ENCODE measurements at places on chromosomes 4 and X.

DNA sequence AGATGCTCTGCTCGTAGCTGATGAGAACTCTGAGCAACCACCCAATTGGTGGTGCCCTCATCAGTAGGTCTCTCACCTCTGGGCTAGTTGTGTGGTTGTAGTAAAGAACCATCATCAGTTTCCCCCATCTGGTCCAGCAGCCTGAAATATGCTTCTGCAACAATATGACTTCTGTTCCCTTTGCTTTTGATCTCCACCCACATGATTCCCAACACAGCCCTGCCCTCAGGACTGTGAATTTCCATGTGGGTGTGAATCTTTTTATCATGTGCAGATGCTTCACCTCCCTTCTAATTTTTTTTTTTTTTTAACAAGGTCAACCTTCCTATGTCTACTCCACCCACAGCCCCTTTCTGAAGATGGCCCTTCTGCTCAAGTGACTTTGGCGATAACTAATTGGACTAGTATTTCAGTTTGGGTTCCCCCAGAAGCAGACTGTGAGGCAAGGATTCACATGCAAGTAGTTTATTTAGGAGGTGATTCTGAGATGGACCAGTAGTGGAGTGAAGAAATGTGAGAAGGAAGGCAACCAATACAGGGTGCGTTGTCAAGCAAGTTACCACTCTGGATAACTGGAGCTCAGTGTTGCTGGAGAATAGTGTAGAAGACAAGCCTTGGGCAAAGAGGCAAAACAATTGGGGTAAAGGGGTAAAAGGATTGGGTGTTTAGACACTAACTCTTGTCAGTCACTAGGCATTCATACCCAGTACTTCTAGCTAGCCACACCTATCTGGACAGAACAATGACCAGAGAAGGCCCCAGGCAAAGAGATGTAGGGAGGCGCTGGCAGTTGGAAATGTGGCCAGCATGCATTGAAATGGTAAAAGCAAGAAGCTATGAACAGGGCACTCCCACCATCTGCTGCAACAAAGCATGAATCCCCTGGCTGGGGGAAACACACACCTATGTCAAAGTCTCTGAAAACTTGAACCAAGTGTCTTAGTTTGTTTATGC, 466.2 kb downstream of the BCOR start:
- DNase-seq: peak; percentile 43

GRCh38 chr4:4248885-4249203, 821 bp upstream of the TMEM128 start:
- DNase-seq: no peak

GRCh38 chrX:47484885-47485284, 1.9 kb upstream of the ZNF41 start:
- DNase-seq: peak; percentile 32

- no peak for DNase-seq
Observed at GRCh38 chr4:171348090-171348489, 465.1 kb upstream of the GALNTL6 start.

DNA sequence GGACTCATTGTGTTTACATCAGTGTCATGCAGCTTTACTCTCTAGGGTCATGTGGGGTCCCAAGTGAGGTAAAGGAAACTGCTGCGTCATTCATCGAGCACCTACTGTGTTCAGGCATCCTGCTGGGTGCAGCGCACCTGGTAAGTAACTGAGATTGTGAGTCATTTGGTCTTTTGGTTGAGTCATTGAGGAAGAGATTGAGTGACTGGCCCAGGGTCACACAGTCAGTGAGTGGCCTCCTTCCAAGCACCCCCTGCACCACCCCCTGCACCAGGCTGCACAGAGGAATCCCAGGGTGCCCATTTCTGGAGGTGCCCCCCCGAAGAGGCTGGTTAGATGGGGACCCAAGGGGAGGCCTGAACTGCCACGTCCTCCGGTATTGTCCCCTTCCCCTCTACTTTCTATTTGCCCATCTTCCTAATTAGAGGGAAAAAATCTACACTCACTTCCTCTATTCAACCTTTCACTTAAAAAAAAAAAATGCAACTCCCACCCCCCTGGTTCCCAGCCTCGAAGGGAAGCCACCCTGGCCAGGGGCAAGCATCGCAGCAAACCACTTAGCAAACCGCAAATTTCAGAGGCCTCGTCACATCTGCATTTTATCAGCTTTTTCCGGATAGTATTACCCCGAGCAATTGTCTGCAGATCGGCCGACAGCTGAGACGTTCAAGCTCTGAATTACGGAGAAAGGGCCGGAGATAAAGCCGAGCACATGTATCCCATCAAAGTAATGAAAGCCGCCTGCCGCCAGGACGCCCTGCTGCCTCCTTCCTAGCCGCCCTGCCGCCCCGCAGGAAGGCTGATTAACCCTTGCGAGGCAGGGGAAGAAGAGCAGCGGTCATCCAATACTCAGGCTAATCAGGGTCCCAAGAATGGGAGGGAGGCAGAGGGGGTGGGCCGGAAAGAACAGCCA, 96.3 kb upstream of the MSX1 start:
- DNase-seq: no peak

- DNase-seq: no peak
Observed at GRCh38 chr4:136909626-136910025, 622.7 kb downstream of the PCDH18 start.

DNA sequence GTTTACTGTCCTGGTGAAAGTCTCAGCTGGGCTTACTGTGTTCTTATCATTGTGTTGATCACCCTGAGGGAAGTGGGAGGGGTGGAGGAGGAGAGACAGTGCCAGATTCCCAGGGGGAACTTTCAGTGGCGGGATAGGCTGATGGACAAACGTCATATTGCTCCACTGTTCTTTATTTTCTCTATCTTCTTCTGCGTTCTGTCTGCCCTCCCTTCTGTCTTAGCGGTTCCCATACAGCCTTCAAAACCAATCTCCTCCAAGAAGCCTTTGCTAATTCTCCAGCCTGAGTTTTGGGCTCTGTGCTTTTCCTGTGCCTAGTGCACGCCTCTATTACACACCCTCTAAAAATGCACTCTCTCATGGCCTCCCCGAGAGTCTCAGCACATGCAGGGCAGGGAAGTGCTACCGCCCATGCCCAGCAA, 448.7 kb upstream of the FAT1 start:
- DNase-seq: no peak

GRCh38 chrX:16319929-16320328, 152.6 kb downstream of the MAGEB17 start:
- no peak for DNase-seq

- DNase-seq: no peak
Observed at GRCh38 chr4:48686369-48686768, 93.7 kb downstream of the FRYL start.
